ENCODE measurements at places on chromosomes 3 and 15. TPM values are rescaled to one million over a fixed set of nuclear protein-coding genes. Genes with fewer than 3 reads are reported as not detected.

Gene XIRP1
- total RNA-seq: 1.1 TPM

Gene CCNDBP1
- total RNA-seq: 37.0 TPM

Gene TEX55
- total RNA-seq: not detected

DNA sequence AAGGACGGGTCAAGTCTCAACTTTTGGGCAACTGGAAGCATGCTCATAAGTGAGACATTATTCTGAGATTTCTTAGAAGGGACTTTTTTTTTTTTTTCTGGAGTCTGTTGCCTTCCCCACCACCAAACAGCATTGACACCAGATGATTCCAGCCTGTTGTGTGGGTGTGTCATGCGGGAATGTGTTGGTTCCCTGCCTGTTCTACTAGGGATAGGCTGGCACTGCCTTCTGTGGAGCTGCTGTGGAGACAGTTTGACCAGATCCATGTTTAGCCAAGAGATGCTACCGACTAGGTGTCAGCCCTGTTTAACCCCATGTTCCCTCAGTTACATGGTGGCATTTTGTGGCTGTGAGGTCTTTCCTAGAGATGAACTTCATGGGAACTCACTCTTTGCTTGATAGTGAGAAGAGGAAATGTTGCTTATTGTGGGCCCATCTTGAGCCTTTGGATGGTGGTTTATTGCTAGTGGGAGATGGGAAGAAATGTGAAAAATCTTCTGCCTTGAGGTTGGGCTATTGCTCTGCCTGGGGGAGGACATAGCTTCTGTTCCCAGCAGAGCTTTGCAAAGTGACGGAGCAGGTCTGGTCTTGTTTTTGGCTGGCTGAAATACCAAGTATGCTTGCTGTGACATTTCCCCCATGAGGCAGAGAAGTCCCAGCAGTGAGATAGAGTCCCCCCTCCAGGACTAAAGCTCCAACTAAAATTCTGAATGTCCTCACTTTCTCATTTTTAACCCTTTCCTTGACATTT is 31.3 kb downstream of the TRAK1 start:
- no peaks in the 10 kb centered on the region for H3K27me3 ChIP-seq
- H3K4me3 ChIP-seq: no peak overlapping the region
- DNase-seq: no peak
- H3K4me1 ChIP-seq: peaks cover 20% of the 10 kb centered on the region
- H3K27ac ChIP-seq: no peak overlapping the region

DNA sequence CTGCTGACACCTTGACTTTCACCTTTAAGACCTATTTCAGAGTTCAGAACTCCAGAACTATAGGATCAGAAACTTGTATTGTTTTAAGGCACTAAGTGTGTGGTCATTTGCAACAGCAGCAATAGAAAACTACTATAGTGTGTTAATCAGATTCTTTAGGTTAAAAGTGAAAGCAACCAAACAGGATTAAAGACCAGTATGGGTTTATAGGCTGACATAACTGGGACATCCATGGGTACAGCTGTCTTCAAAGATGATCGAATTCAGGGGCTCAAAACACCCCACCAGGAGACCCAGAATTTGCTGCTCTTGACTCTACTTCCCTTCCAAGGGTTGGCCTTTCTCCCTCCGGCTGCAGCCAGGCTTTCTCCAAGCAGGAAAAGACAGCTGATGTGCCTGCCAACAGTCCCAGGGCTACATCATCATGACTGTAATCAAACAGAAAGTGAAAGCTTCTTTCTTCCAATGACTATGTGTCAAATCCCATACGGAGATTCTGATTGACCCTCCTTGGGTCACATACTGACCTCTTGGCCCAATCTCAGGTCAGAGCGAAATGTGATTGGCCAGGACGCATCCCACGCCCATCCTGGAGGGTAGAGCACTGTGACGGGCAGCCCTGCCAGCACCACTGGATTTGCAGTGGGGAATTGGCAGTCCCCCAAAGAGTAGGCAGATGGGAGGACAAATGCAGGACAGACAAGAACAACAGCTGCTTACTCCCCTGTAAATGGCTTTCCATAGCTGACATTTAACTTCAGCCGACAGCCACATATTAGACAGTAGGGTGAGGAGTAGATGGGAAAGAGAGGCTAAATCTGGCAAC is 51.4 kb upstream of the RNF7 start:
- no peaks in the 10 kb centered on the region for H3K27me3 ChIP-seq
- H3K27ac ChIP-seq: no peak overlapping the region
- H3K36me3 ChIP-seq: no peaks in the 10 kb centered on the region
- DNase-seq: peak; percentile 47
- peak overlapping the region; percentile 45 for H3K4me3 ChIP-seq

GRCh38 chr3:172365028-172365567 is 83.2 kb downstream of the GHSR start:
- H3K4me1 ChIP-seq: peaks cover 4% of the 10 kb centered on the region
- no peak overlapping the region for H3K27ac ChIP-seq
- no peak for DNase-seq

DNA sequence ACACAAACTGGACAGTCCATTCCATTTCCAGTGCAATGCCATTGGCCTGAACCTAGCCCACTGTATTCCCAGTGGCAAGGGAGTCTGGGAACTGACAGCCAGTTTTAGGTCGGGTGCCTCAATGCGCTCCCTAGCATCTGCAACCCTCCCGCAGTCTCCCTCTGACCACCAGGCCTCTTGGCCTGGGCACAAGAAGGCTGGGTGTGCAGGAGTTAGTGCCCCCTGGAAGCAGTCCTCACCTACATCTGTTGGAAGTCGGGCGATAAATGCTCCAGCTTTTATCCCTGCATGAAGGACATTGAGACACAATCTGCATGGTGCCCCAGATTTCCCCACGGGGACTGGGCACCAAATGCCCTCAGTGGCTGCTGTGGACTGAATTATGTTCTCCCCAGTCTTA is 12.7 kb downstream of the C3orf22 start:
- H3K4me1 ChIP-seq: peaks cover 3% of the 10 kb centered on the region
- no peak overlapping the region for H3K27ac ChIP-seq
- peaks cover 46% of the 10 kb centered on the region for H3K27me3 ChIP-seq
- DNase-seq: no peak
- no peak overlapping the region for H3K4me3 ChIP-seq

- H3K4me3 ChIP-seq: no peak overlapping the region
- peaks cover 28% of the 10 kb centered on the region for H3K36me3 ChIP-seq
- no peak for DNase-seq
- no peaks in the 10 kb centered on the region for H3K4me1 ChIP-seq
- no peaks in the 10 kb centered on the region for H3K27me3 ChIP-seq
These were observed 18.2 kb downstream of the IDH3A start for GRCh38 chr15:78167227-78167888.

Gene SERINC4
- not detected for total RNA-seq

DNA sequence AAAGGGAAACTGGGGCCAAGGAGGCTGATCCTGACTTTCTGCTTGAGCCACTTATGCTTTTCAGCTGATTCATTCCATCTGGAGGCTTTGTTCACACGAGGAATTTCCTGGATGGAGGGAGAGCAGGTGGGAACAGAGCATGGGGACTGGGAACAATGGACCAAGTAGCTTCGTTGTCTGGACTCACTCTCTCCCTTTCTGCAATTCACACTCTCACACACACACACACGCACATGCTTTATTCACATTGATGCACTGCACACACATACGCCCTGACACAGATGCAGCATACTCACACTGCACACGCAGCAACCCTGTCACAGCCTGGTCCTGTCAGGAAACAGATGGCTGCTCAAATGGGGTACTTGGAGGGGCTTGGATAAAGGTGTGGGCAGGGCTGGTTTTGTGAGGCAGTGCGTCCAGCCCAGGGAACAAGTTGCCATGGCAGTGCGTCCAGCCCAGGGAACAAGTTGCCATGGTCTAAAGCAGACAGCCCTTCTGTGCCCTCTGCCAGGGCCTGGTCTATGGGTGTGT is 19.8 kb upstream of the CHCHD6 start:
- no peaks in the 10 kb centered on the region for H3K36me3 ChIP-seq
- DNase-seq: peak; percentile 67
- no peak overlapping the region for H3K27ac ChIP-seq
- H3K27me3 ChIP-seq: no peaks in the 10 kb centered on the region

DNA sequence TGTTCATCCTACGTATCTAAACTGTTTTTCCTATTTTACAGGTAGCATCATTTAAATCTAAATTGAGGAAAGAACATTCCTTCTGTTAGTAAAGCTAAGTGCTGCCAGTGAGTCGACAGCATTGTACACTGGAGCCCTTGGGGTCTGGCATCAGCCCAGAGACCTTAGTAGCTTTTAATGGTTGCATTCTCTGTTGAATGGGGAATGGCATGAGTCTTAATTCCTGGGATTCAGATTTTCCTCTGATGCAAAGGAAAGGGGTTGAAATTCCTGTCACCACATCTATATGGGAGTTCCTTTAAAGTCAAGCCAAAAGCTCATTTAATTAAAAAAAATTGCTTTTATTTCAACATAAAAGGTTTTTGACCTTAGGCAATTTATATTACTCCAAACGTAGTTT is 148.4 kb upstream of the GBE1 start:
- H3K4me1 ChIP-seq: no peaks in the 10 kb centered on the region
- DNase-seq: no peak
- H3K36me3 ChIP-seq: no peaks in the 10 kb centered on the region
- H3K27me3 ChIP-seq: no peaks in the 10 kb centered on the region

Gene BFSP2
- not detected for total RNA-seq

Gene SUSD5
- 2.9 TPM for total RNA-seq

DNA sequence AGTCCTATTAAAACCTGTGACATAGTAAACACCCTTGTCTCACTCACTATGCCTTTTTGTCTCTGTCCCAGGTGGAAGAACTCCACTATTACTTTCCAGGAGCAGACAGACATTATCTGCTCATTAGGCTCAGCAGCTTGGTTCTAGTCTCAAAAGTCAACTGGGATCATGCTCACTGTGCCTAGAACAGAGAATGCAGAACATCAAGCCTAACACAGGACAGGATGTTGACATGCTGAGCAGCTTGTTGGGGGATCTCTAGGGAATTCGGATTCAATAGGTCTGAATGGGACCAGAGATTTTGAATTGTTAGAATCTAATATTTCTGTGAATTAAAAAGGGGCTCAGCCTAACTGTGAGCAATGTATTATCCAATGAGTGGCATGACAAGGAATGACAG is 6.4 kb downstream of the MB21D2 start:
- DNase-seq: no peak
- H3K4me1 ChIP-seq: peaks cover 14% of the 10 kb centered on the region
- no peaks in the 10 kb centered on the region for H3K27me3 ChIP-seq
- no peak overlapping the region for H3K27ac ChIP-seq
- no peak overlapping the region for H3K4me3 ChIP-seq

DNA sequence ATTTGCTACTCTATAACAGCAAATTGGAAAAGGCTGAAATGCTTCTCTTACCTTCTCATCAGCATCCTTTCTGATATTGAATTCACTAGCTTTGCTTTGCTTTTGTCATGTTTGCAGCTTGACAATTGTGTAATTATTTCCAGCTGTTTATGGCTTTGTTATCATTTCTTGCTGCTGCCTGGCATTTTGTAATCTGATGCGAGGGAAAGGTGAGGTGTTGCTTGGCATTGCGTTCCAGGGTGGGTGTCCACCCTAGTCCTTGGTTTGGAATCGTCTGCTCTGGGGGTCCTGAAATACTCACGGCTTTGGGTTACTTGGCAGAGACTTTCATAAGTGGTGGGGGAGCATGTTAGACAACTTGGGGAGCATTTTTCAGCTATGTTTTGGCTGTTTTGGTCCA is 2.9 kb downstream of the CACNA2D3 start:
- peaks cover 44% of the 10 kb centered on the region for H3K27me3 ChIP-seq
- DNase-seq: no peak
- H3K4me3 ChIP-seq: no peak overlapping the region
- H3K36me3 ChIP-seq: no peaks in the 10 kb centered on the region
- no peak overlapping the region for H3K27ac ChIP-seq
